Activated CD4-positive, alpha-beta T cell treated with anti-CD3 and anti-CD28 coated beads for 48 hours (primary cell): ENCODE measurements at places on chromosomes 16 and 17.

GRCh38 chr16:12988071-12988470 lies 86.7 kb downstream of the SHISA9 start:
- no peak for DNase-seq

DNA sequence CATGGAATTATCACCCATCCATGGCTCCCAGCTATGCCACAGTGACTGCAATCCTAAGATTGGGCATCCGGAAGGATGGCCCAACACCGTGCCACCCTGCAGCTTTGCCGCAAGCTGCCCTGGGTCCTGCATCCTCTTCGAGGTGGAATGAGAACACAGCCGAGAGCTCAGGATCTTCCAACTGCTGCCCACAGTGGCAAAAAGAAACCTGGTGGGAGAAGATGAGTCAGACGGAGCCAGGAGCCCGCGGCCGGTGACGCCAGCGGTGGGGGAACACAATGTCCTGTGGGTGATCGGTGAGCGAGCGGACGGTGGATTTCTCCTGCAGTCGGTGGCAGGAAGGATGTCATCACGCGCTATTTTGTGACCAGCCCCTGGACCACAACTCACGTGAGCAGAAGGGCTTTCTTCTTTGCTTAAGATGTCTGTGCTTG lies 20.1 kb downstream of the CD7 start:
- DNase-seq, result peak; percentile 94

DNA sequence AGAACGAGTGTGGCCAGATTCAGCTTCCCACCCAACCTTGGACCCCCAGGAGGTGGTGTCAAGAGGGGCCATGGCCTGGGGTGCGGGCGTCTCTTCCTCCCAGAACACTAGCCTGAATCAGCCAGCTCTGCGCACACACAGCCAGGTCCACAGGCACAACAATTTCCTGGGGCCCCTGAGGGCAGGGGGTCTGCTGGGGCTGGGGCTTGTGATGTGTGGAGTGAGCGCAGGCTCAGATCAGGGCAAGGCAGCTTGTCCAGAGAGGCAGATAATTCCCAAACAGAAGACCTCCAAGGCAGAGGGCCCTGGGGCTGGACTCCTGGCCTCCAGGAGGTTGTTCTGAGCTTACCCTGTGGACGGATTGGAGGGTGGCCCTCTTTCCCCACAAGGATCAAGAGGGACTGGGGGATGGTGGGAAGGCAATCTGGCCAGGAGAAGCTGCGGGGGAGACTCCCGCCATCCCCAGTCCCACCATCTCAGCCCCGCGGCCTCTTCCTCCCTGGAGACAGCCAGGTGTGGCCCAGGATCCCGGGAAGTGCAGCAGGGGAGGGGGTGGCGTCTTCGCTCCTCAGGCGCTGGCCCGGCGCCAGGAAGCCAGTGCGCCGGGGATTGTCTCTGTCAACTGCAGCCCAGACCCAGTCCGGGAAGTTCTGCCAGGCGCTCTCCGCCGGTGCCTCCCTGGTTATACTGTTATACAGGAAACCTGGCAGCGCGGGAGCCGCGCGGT lies 52.0 kb upstream of the AMZ2 start:
- DNase-seq, result no peak

- no peak for DNase-seq
Observed at GRCh38 chr17:19348806-19349205, 13.7 kb downstream of the B9D1 start.

GRCh38 chr16:77833921-77834634 lies 45.7 kb downstream of the VAT1L start:
- no peak for DNase-seq

DNA sequence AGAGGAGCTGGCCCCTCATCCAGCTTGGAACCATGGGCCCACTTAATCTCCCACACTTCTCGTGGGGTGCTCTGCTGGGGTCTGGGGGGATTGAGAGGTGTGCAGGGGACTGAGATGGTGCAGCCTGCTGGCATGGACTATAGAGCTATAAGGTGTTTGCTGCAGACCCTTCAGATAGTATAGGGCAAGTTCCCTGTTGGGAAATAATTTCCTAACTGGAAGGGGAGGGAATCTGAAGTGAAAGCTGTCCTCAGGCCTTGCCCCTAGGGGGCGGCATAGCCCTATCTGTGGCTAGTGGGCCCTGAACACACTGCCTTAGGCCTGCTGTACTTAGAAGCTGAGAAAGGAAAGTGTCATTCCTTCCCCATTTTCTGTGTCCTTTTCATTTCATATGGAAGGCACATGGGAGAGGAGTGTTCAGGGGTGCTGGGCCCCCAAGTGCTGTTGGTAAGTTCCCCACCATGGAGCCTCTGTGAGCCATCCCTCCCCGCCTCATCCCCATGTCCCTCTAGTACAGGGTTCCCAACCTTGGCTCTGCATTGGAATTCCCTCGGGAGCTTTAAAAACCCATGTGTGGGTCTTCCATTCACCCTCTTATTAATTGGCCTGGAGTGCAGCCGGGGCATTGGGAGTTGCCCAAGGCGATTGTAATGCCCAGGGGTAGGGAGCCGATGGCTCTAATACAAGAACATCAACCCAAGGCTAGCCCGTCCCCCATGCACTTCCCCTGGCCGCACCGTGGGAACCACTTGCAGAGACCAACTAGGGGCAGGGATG lies 19.7 kb downstream of the GOSR2 start:
- DNase-seq, result peak; percentile 72

DNA sequence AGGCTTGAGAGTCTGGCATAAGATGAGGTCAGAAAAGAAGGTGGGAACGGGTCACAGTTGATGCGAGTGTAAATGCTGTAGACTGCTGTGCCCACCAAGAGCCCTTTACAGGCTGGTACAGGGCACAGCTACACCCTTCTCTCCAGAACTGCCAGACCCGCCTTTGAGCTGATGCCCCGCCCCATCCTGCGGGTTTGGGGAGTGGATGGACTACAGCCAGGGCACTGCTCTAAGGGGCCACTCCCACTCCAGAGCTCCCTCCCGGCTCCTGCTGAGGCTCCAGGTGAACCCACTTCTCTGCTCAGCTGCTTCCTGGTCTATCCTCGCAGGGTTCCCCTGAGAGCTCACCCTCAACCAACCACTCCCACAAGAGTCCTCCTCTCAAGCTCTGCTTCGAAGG lies 12.3 kb downstream of the MEIOB start:
- DNase-seq, result no peak

GRCh38 chr17:48031966-48032365 lies 5.6 kb downstream of the COPZ2 start:
- no peak for DNase-seq

- no peak for DNase-seq
Observed at GRCh38 chr16:81319221-81319912, 4.6 kb downstream of the GAN start.

GRCh38 chr17:57662644-57663308 lies 82.3 kb downstream of the CCDC182 start:
- DNase-seq, result peak; percentile 68

- DNase-seq, result no peak
Observed at GRCh38 chr16:73317321-73317857, 269.5 kb upstream of the ZFHX3 start.

DNA sequence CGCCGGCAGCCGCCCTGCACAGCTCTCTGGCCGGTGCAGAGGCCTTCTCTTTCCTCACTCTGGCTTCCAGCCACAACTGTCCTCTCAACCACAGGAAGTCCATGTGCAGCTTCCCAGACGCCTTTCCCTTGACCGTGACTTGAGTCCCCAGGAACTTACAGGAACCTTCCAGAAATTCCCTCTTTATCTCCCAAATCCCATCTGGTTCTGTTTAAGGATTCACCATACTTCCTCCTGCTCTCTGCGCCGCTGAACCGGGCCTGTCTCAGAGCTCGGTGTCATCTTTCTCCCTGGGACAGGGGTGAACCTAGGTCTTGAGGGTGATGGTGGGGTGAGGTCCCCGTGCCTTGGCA lies 65.2 kb upstream of the ZNF469 start:
- DNase-seq, result no peak
